ENCODE measurements at places on chromosomes 13 and 19. TPM values are rescaled to one million over a fixed set of nuclear protein-coding genes. Genes with fewer than 3 reads are reported as not detected.

DNA sequence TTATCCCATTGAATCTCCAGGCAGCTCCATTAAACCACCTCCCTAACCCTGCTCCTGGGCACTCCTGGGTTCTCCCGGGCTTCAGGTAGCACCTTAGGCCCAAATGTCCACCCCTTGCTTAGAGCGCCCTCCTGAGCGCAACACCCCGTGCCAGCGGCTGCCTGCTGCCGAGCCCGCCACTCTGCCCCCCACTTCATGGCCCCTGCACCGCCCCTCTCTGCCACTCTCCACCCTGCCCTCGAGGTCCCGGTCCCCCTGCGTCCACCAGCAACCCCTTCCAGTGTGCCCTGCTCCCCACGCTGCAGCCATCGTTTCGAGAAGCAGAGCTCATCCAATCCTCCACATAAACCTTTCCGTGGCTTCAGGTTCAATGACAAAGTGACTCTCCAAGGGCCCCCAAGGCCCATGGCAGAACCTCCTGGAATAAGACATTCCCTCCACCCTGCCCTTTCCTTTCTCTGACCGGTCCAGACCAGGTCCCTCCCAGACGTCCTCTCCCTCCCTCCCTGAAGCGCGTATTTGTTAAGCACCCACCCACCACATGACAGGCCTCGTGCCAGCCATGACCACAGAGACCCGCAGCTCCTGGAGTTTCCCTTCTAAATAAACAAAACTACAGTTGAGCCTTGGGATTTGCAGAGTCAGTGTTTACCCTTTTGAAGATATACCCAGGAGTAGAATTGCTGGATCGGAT, 66.6 kb downstream of the ARHGEF18 start:
- no peaks in the 10 kb centered on the region for H3K36me3 ChIP-seq
- H3K27me3 ChIP-seq: no peaks in the 10 kb centered on the region
- H3K4me1 ChIP-seq: peaks cover 26% of the 10 kb centered on the region
- H3K4me3 ChIP-seq: no peak overlapping the region
- no peak for DNase-seq

The STAP2 gene
- 0.85 TPM for total RNA-seq

The GRK1 gene
- not detected for total RNA-seq

GRCh38 chr13:54742984-54743383, 1714.4 kb downstream of the OLFM4 start:
- no peak overlapping the region for H3K27ac ChIP-seq
- H3K4me1 ChIP-seq: no peaks in the 10 kb centered on the region
- H3K27me3 ChIP-seq: peaks cover 2% of the 10 kb centered on the region
- H3K4me3 ChIP-seq: no peak overlapping the region
- no peak for DNase-seq

- no peaks in the 10 kb centered on the region for H3K36me3 ChIP-seq
- no peak overlapping the region for H3K4me3 ChIP-seq
- no peaks in the 10 kb centered on the region for H3K4me1 ChIP-seq
- no peak for DNase-seq
- H3K27ac ChIP-seq: no peak overlapping the region
- H3K27me3 ChIP-seq: peaks cover 29% of the 10 kb centered on the region
Observed at GRCh38 chr13:108586826-108587225, 42.6 kb upstream of the MYO16 start.

DNA sequence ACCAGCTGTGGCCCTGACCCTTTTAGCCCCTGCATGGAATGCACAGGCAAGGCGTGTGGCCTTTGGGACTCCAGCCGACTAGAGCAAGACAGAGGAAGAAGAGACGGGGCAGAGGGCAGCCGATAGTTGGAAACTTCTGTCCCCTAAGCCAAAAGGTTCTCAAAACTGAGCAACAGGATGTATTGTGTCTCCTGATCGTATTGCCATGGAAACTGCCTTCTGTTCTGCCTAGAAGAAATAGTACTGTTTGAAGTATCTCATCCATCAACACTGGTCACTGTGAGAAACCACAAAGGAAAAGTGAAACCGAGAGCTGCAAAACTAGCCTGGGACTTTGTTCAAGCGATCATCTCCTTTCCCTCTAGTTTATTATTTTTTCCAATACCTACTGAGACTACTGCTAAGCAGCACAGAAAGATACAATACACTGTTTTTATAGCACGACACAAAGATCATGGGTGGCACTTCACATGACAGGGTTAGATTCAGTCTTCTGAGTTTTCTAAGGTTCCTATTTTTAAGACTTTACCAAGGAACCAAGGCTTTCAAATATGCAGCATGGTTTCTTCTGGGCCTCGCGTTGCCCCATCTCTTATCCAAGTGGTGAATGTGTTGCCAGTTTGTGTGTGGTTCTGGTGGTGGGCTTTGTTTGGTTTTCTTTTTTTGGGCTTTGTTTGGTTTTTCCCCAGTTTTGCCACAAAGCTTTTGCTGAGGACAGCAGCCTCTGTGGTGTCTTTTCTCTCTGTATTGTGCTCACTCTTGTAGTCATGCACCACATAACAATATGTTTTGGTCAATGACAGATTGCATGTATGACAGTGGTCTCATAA, 49.3 kb upstream of the GPR183 start:
- peak overlapping the region; percentile 96 for H3K27ac ChIP-seq
- H3K4me3 ChIP-seq: peak overlapping the region; percentile 49
- H3K36me3 ChIP-seq: peaks cover 10% of the 10 kb centered on the region
- peaks cover 24% of the 10 kb centered on the region for H3K4me1 ChIP-seq

DNA sequence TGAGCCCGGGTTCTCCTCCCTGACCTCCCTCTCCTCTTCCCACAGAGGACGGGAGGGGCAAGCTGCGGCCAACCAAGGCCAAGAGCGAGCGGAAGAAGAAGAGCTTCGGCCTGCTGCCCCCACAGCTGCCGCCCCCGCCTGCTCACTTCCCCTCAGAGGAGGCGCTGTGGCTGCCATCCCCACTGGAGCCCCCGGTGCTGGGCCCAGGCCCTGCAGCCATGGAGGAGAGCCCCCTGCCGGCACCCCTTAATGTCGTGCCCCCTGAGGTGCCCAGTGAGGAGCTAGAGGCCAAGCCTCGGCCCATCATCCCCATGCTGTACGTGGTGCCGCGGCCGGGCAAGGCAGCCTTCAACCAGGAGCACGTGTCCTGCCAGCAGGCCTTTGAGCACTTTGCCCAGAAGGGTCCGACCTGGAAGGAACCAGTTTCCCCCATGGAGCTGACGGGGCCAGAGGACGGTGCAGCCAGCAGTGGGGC, 162.2 kb downstream of the KDM4B start:
- peaks cover 26% of the 10 kb centered on the region for H3K4me1 ChIP-seq
- peaks cover 7% of the 10 kb centered on the region for H3K36me3 ChIP-seq

DNA sequence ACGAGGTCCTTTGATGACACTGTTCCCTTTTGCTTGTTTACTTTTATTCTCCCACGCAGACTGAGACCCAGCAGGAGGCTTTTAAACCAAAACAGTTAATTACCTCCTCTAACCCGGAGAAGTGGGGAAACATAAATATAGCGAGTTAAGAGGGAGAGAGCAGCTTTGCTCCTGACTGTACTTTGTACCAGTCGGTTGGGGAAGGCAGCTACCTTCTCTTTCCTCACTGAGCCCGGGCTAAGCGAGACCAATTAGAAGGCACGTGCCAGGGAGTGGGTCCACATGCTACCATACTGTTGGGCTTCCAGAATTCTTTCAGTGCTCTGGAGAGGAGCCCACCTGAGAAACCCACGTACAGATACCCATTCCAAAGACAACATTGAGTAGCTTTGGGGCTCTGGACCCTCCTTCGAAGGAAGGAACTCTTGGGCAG, 124.2 kb downstream of the ZIC5 start:
- H3K4me1 ChIP-seq: peaks cover 2% of the 10 kb centered on the region
- peaks cover 5% of the 10 kb centered on the region for H3K27me3 ChIP-seq
- no peaks in the 10 kb centered on the region for H3K36me3 ChIP-seq
- no peak overlapping the region for H3K4me3 ChIP-seq
- H3K27ac ChIP-seq: no peak overlapping the region
